ENCODE measurements at places on chromosomes 1 and 21. TPM values are rescaled to one million over a fixed set of nuclear protein-coding genes. Genes with fewer than 3 reads are reported as not detected.

IVL gene
- polyA plus RNA-seq, result not detected

PM20D1 gene
- polyA plus RNA-seq, result 0.07 TPM

TEDDM1 gene
- not detected for polyA plus RNA-seq

FAM163A gene
- 2.2 TPM for polyA plus RNA-seq

PCP4 gene
- polyA plus RNA-seq, result 6.0 TPM

CCDC181 gene
- 0.79 TPM for polyA plus RNA-seq

TTC39A gene
- polyA plus RNA-seq, result 18.9 TPM

RGS2 gene
- 283 TPM for polyA plus RNA-seq

WNT4 gene
- polyA plus RNA-seq, result 4.2 TPM

NUF2 gene
- polyA plus RNA-seq, result 2.6 TPM

TMPRSS15 gene
- not detected for polyA plus RNA-seq

TNFRSF9 gene
- polyA plus RNA-seq, result 0.40 TPM

LY9 gene
- not detected for polyA plus RNA-seq

DNA sequence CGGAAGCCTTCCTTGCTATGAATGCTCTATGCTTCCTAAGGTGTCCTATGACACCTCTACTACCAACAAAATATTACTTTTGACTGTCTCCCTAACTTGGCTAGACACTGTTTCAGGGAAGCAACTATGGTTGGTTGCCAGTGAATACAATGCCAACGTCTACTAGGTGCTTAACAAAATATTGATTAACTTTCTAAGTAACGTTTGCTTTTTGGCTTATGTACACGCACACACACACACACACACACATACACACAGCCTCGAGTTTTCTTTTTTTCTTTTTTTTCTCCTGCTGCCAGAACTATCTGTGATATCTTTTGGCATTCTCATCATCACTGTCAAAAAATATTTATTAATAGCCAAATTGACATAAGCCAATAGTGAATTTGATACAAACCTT lies 864.0 kb downstream of the PLA2G4A start:
- H3K36me3 ChIP-seq, result no peaks in the 10 kb centered on the region
- H3K4me1 ChIP-seq, result no peaks in the 10 kb centered on the region
- no peaks in the 10 kb centered on the region for H3K27me3 ChIP-seq
- H3K27ac ChIP-seq, result no peak overlapping the region
- DNase-seq, result no peak

GRCh38 chr1:18094096-18094495 lies 13.5 kb upstream of the IGSF21 start:
- DNase-seq, result no peak
- no peak overlapping the region for H3K27ac ChIP-seq
- H3K4me3 ChIP-seq, result no peak overlapping the region

- H3K27me3 ChIP-seq, result no peaks in the 10 kb centered on the region
- no peak overlapping the region for H3K27ac ChIP-seq
- H3K4me1 ChIP-seq, result no peaks in the 10 kb centered on the region
- no peaks in the 10 kb centered on the region for H3K36me3 ChIP-seq
- DNase-seq, result no peak
These were observed 24.0 kb downstream of the PLA2G5 start for GRCh38 chr1:20093940-20094391.

- no peak overlapping the region for H3K4me3 ChIP-seq
- no peaks in the 10 kb centered on the region for H3K27me3 ChIP-seq
- no peaks in the 10 kb centered on the region for H3K4me1 ChIP-seq
- DNase-seq, result no peak
- no peak overlapping the region for H3K27ac ChIP-seq
These were observed 13.4 kb downstream of the INSL5 start for GRCh38 chr1:66787641-66788040.

DNA sequence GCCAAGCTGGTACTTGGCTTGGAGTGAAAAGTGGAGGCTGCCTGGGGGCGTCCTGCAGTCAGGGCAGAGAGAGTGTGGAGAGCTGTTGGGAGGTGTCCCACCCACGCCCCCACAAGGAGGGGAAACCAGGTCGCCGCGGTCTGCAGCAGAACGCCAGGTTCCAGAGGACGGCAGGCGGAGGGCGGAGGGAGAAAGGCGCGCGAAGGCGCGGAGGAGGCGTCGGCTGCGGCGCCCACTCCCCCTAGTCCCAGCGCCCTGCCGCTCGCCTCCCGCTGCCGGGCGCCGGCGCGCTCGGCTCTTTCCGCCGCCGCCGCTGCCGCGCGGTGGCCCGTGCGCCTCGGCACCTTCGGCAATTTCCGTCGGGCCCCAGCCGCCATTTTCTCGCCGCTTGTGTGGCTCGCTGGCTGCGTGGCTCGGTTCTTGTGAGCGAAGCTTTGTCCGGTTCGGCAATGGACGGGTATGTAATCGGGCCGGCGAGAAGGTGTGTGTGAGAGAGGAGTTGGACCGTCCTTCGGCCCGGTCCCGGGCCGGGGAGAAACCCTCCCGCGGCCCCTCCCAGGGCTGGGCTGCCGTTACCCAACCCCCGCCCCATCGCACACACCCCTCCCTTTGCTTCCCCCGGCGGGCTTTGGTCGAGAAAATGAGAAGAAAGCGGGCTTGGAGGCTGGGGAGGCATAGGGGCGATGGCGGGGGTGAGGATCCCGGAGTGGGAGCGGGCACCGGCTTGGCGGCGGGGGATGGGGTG lies at the start of gene PTBP2:
Gene PTBP2, plus strand, starts transcription at position 369 of the 745 bp plus-strand sequence. Its CDS starts 81 bp downstream, at position 450.
- H3K4me1 ChIP-seq, result peaks cover 14% of the 10 kb centered on the region
- H3K36me3 ChIP-seq, result no peaks in the 10 kb centered on the region
- H3K4me3 ChIP-seq, result peak within 1 kb of the TSS; percentile 93
- no peaks in the 10 kb centered on the region for H3K27me3 ChIP-seq
- peak; percentile 93 for DNase-seq

DNA sequence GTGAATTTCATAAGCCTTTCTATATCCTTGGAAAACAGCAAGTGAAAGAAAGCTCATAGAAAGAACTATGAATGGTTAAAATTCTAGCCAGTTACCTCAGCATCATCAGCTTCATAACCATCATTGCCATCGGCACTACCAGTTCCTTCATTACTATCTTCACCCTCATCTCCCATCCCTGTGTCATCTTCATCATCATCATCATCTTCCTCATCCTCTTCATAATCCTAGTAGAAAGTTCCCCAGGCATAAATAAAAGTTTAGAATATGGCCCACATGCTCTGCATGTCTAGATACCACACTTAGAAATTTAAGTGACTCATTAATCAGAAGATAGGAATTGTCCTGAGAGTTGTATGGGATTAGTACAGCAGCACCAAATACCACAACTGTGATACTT lies 49.0 kb downstream of the TPR start:
- no peak overlapping the region for H3K4me3 ChIP-seq
- H3K36me3 ChIP-seq, result no peaks in the 10 kb centered on the region
- DNase-seq, result no peak
- H3K27me3 ChIP-seq, result no peaks in the 10 kb centered on the region
- no peak overlapping the region for H3K27ac ChIP-seq
- H3K4me1 ChIP-seq, result no peaks in the 10 kb centered on the region

DNA sequence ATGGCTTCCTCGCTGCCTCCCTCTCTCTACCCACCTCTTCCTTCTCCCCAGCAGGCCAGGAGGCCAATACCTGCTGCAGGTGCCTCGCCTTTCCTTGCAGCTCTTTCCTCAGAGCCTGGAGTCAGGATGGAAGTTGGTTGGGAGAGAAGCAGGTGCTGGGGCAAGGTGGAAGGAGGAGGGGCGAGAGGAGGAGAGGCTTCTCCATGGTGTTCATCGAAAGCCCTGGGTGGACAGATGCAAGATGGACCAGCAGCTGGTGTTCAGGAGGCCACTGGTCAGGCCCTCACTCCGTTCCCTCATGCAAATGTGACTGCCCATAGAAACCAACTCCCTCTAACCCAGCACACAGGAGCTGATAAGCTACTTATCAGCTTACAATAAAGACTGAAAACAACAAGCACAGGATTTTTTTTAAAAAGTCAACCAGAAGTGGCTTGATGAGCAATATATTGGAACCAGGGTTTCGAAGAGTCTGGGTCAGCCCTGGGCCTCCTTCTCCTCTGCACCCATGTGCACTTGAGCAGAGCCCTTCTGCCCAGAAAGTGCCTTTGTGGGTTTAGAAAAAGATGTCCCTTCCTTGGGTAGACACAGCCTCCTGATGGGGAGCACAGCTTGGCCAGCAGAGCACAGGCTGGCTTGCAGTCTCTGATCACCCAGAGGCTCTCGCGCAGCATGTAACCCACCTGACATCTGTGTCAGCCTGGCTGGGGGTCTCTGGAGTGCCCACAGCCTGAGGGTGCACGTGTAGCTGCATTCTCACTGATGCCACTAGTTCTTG lies 16.6 kb upstream of the GSTM4 start:
- H3K27ac ChIP-seq, result no peak overlapping the region
- no peak overlapping the region for H3K4me3 ChIP-seq
- no peak for DNase-seq
- no peaks in the 10 kb centered on the region for H3K36me3 ChIP-seq

DNA sequence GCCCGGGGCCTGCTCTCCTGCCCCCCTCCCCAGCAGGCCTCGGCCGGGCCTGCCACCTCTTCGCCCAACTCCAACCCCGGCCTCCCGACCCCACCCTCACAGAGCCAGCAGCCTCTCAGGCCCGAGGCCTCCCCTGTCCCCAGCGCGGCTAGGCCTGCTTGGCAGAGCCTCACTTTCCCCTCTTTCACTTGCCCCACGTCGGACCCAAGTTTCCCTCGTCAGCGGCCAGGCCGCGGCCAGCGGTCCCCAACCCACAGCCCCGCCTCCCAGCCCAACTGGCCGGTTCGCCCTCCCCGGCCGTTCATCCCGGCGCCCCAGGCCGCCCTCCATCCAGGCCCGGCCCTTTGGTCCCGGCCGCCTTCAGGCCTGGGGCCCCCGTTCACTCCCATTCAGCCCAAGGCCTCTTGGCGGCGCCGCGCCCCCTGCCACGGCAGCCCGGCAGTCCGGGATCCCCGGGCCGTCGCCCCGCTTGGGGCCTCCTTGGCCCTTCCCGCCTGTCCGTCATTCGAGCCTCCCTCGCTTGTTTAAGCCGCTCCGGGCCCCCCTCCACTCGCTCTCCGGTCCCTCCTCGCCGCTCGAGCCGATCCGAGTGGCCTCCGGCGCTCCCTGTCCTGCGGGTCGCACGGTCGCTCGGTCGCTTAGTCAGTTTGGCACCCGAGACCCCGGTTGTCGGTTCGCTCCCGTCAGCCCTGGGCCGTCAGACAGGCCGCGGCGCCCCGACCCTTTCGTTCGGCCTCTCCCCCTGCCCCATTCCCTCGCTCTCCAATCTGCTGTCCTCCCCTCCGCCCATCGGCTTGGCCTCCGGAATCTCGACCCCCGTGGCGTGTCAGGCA lies 1.4 kb downstream of the LRRC41 start:
- H3K36me3 ChIP-seq, result no peaks in the 10 kb centered on the region
- H3K4me3 ChIP-seq, result peak overlapping the region; percentile 87
- peaks cover 27% of the 10 kb centered on the region for H3K4me1 ChIP-seq
- DNase-seq, result peak; percentile 87

DNA sequence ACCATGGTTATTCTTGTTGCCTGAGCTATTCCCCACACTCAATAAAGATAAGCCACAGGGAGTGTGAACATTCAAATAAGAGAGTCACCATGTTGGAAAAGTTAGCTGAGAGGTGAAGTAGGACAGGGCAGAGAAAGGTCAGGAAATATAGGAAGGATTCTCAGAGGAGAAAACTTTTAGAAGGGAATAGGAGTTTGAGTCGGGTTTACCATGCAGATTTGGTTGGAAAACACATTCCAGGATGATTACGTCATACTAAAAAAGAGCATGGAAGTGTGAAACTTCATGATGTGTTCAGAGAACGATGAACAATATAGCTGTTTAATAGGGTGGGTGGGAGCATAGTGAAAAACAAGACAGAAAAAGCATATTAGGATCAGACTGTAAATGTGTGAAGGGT lies 1125.3 kb upstream of the ADGRL2 start:
- H3K4me1 ChIP-seq, result peaks cover 4% of the 10 kb centered on the region
- no peaks in the 10 kb centered on the region for H3K36me3 ChIP-seq
- no peaks in the 10 kb centered on the region for H3K27me3 ChIP-seq
- no peak for DNase-seq

GRCh38 chr1:111814642-111815041 lies 58.9 kb downstream of the DDX20 start:
- H3K27me3 ChIP-seq, result no peaks in the 10 kb centered on the region
- no peak for DNase-seq
- H3K36me3 ChIP-seq, result no peaks in the 10 kb centered on the region
- no peak overlapping the region for H3K27ac ChIP-seq

DNA sequence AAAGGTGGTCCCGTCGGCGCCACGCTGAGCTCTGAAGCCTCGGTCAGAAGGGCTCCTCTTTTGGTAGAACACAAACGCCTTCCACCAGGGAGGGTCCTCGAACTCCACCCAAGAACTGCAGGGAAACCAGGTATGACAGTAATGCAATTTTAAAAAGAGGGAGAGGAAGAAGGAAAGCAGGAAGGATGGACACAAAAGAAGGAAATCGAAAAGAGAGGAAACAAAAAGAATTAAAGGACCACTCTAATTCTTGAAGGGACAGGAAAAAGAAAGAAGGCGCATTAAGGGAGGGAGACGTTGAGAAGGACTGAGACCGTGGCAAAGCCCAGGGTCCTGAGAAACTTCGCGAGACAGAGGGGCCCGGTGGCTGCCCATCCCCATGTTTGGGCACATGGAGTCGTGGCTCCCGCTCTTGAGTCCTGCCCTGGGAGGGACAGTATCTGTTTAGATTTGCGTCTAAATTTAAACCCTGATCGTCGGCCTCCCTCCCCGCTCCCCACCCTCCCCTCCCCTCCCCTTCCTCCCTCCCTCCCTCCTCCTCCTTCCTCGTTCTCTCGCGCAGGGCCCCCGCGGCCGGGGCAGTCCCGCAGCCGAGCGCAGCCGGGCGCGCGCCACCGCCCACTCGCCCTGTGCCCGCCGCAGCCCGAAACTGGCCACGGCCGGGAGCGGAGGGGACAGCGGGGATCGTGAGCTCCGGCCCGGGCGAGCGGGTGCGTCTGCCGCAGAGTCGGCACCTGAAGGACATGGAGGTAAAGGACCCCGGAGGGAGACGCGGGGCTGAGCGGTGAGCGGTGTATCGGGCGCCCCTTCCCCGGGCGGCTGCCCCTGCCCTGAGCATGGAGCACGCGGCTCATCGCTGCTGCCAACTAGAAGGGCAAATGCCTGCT lies at the start of gene RCSD1:
Gene RCSD1, plus strand, starts transcription at position 552 of the 887 bp plus-strand sequence. Its CDS starts 192 bp downstream, at position 744.
- H3K36me3 ChIP-seq, result no peaks in the 10 kb centered on the region
- no peaks in the 10 kb centered on the region for H3K4me1 ChIP-seq
- no peak for DNase-seq
- H3K27me3 ChIP-seq, result peaks cover 55% of the 10 kb centered on the region
- peak within 1 kb of the TSS; percentile 85 for H3K4me3 ChIP-seq

DNA sequence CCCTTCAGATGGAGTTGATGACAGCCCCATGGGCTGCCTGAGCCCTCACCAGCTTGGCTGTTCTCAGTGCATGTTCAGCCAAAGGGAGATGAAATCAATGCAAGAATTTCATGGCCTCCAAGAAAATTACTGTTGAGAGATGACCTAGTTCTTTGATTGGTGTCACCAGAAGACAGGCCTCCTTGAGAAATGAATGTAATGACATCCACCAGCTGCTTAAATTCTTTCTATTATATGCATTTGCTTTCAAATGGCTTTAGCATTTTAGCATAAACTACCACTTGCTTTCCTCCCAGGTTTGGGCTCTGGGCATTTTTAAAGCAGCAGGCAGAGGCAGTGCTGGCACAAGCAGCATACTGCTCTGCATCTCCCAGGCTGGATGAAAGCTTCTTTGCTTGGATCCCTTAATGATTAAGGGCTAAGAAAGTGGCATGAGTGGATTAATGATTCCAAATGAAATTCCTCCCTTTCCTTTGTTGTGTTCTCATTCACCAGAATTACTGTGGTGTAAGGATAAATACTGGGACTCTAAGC lies 278.4 kb downstream of the ZNF326 start:
- no peak for DNase-seq
- no peaks in the 10 kb centered on the region for H3K36me3 ChIP-seq
- no peaks in the 10 kb centered on the region for H3K4me1 ChIP-seq
- no peak overlapping the region for H3K27ac ChIP-seq

GRCh38 chr1:235941876-235942624 lies 75.3 kb upstream of the LYST start:
- DNase-seq, result no peak
- no peaks in the 10 kb centered on the region for H3K36me3 ChIP-seq
- H3K4me1 ChIP-seq, result no peaks in the 10 kb centered on the region

- no peak overlapping the region for H3K4me3 ChIP-seq
- H3K27me3 ChIP-seq, result peaks cover 38% of the 10 kb centered on the region
These were observed 65.7 kb upstream of the FCGR2A start for GRCh38 chr1:161439280-161440232.

All from hepatocyte (in vitro differentiated cells).